Sigmoid colon (tissue), 7 donors: ENCODE measurements at places on chromosomes 5 and 9. TPM values are rescaled to one million over a fixed set of nuclear protein-coding genes. Genes with fewer than 3 reads are reported as not detected.

Gene HINT1
- total RNA-seq = 247 TPM

Gene C1QTNF3
- 32.8 TPM for total RNA-seq

- no peaks in the 10 kb centered on the region for H3K36me3 ChIP-seq
- DNase-seq = peak; percentile 89
- H3K27ac ChIP-seq = peak overlapping the region; percentile 73
- H3K4me3 ChIP-seq = no peak overlapping the region
These were observed 597.7 kb downstream of the CCDC171 start for GRCh38 chr9:16150501-16150900.

DNA sequence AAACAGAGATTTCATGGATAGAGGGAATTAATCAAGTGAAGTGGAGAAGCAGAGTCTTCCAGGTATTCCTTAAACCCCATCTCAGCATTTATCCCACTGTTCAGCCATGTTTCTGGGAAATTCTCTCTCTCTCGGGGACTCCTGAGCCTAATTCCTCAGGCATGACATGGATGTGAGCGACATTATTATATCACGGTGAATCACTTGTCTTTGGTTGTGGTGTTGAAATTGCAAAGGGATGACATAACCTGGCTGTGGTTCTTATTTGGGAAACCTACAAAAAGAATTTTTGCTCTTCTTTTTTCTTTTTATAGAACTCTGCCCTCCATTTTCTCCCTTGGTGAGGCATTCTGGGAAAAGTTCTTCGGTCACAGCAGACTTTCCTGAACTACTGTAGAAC is 457.9 kb upstream of the PTGER4 start:
- no peak overlapping the region for H3K4me3 ChIP-seq
- no peaks in the 10 kb centered on the region for H3K4me1 ChIP-seq
- no peaks in the 10 kb centered on the region for H3K27me3 ChIP-seq

Gene SOWAHA
- not detected for total RNA-seq

DNA sequence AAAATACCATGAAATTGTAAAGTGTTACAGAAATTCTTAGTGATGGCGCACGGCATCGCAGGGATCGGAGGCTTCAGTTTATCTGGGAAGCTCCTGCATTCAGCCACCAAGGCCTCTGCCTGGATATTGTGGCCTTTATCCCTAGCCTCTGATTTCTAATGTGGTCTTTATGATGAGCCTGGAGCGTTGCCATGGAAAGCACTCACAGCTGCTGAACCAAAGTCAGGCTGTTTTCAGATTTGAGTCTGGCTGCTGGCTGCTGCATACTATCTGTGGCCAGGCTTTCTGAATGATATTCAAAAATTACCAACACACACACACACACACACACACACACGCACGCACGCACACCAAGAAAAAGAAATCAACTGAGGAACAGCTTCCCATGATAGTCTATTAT is 101.1 kb upstream of the ZNF366 start:
- H3K27me3 ChIP-seq = no peaks in the 10 kb centered on the region
- H3K36me3 ChIP-seq = no peaks in the 10 kb centered on the region
- no peak overlapping the region for H3K4me3 ChIP-seq
- no peak overlapping the region for H3K27ac ChIP-seq
- DNase-seq = no peak

Gene ALG2
- 15.1 TPM for total RNA-seq
